ENCODE measurements at places on chromosomes 13 and 19.

DNA sequence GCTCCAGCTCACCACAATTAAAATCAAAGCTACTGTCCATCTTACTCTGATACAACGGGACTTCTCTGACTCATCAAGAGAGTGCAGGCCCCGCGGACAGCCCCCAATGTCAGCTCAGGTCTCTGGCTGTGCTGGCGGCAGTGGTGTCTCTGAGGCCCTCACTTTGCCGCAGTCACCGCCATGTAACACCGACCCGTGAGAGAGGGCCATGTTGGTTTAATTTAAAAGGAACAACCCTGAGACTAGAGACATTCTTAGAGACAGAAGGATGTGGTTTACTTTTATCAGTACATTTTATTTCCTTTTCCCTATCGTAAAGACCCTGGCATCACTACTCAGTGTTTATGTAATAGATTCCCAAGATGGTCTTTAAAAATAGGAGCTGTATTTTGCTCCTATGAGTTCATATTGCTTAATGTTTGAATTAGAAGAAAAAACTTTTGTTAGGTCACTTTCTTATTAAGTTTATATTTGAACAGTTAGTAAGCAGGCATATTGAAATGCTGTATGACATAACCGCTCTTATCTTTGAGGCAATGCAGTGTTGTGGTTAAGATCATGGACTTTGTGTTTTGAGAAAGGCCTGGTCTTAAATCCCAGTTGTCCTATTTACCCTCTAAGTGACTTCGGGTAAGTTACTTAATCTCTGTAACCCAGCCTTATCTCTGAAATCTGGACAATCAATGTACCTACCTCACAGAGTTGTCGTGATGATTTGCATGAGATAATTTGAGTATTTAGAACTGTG, 23.4 kb downstream of the DGKH start:
- no peaks in the 10 kb centered on the region for H3K27me3 ChIP-seq
- DNase-seq: no peak
- H3K4me3 ChIP-seq: no peak overlapping the region
- H3K27ac ChIP-seq: no peak overlapping the region
- H3K4me1 ChIP-seq: no peaks in the 10 kb centered on the region

- no peaks in the 10 kb centered on the region for H3K27me3 ChIP-seq
- H3K4me1 ChIP-seq: no peaks in the 10 kb centered on the region
- H3K27ac ChIP-seq: no peak overlapping the region
- H3K4me3 ChIP-seq: no peak overlapping the region
These were observed 322.0 kb upstream of the MIR17HG start for GRCh38 chr13:91025442-91025841.

DNA sequence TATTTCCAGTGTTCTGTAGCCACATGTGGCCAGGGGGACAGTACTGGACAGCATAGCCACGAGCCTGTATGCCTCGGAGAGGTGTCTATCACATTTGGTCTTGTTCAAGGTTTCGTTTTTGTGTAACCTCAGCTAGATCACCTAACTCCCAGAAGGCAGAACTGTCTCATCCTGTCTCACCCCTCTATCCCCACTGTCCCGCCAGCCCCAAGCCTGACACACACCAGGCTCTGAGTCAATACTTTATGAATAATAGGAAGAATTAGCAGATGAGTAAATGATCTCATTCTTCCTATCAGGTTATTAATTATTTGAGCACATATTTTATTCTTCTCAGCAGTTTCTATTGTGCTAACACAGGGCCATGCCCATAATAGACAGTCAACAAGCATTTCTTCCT, 132.2 kb downstream of the NUFIP1 start:
- no peak overlapping the region for H3K4me3 ChIP-seq
- H3K36me3 ChIP-seq: no peaks in the 10 kb centered on the region
- peaks cover 9% of the 10 kb centered on the region for H3K4me1 ChIP-seq
- no peak for DNase-seq

- H3K4me3 ChIP-seq: no peak within 1 kb of the TSS
- H3K27me3 ChIP-seq: no peaks in the 10 kb centered on the region
- no peak for DNase-seq
- H3K4me1 ChIP-seq: peaks cover 7% of the 10 kb centered on the region
- no peaks in the 10 kb centered on the region for H3K36me3 ChIP-seq
- H3K27ac ChIP-seq: no peak within 1 kb of the TSS
These were observed at the start of gene GZMM for GRCh38 chr19:543910-544608. TSS of gene GZMM (plus strand) at chr19:544053. CDS start at chr19:544072, 19 bp downstream.

DNA sequence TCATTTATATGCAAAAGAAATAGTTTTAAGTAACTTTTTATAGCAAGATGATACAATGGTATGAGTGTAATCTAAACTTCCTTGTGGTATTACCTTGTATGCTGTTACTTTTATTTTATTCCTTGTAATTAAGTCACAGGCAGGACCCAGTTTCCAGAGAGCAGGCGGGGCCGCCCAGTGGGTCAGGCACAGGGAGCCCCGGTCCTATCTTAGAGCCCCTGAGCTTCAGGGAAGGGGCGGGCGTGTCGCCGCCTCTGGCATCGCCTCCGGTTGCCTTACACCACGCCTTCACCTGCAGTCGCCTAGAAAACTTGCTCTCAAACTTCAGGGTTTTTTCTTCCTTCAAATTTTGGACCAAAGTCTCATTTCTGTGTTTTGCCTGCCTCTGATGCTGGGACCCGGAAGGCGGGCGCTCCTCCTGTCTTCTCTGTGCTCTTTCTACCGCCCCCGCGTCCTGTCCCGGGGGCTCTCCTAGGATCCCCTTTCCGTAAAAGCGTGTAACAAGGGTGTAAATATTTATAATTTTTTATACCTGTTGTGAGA, 10.2 kb downstream of the PLPPR3 start:
- H3K4me3 ChIP-seq: no peak overlapping the region
- H3K27me3 ChIP-seq: no peaks in the 10 kb centered on the region
- no peak for DNase-seq
- no peaks in the 10 kb centered on the region for H3K36me3 ChIP-seq
- no peaks in the 10 kb centered on the region for H3K4me1 ChIP-seq
- no peak overlapping the region for H3K27ac ChIP-seq

DNA sequence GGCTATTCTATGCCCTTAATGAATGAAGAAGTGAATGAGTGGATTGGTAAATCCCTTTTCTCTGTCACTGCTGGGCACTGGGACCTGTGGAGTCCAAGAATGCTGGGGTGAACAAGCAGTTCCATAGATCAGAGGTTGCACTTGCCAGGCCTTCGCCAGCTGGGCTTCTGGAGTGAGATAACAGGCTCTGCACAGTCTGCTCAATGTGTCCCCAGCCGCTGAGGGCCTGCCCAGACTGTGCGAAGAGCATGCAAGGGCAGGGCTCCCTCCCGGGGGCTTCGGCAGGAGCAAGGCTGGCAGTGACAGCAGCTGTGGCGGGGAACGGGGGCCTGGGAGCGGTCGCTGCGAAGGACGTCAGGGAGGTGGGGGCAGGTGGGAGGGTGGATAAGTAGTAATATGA, 51.3 kb downstream of the ZNF536 start:
- no peak overlapping the region for H3K4me3 ChIP-seq
- no peak overlapping the region for H3K27ac ChIP-seq
- H3K4me1 ChIP-seq: no peaks in the 10 kb centered on the region
- H3K27me3 ChIP-seq: no peaks in the 10 kb centered on the region

GRCh38 chr13:98129059-98129746, 13.7 kb upstream of the FARP1 start:
- no peak overlapping the region for H3K4me3 ChIP-seq
- H3K27me3 ChIP-seq: no peaks in the 10 kb centered on the region
- H3K36me3 ChIP-seq: no peaks in the 10 kb centered on the region
- no peaks in the 10 kb centered on the region for H3K4me1 ChIP-seq

GRCh38 chr19:4197625-4198466, 15.4 kb downstream of the ANKRD24 start:
- H3K36me3 ChIP-seq: no peaks in the 10 kb centered on the region
- no peak overlapping the region for H3K27ac ChIP-seq
- H3K4me3 ChIP-seq: no peak overlapping the region
- no peak for DNase-seq
- H3K4me1 ChIP-seq: no peaks in the 10 kb centered on the region
- H3K27me3 ChIP-seq: peaks cover 3% of the 10 kb centered on the region

DNA sequence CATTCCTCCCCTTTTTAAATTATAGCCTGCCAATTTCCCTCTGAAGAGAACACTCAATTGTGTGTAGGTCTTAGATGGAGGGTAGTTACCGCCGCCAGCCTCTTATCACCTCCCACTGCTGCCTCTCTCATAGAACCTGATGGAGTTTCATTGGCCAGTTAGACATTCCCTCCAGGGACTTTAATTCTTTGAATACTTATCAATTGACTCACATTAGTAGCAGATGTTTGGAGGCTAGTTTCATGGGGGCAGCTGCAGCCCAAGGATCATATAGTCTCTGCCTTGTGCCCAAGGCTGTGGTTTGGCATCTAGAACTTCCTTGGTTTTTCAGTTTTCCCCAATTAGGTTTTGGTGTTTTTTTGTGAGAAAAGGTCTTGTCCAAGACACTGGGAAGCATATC, 318.9 kb upstream of the HTR2A start:
- no peak overlapping the region for H3K27ac ChIP-seq
- no peaks in the 10 kb centered on the region for H3K4me1 ChIP-seq
- DNase-seq: no peak
- no peaks in the 10 kb centered on the region for H3K27me3 ChIP-seq
- no peak overlapping the region for H3K4me3 ChIP-seq

DNA sequence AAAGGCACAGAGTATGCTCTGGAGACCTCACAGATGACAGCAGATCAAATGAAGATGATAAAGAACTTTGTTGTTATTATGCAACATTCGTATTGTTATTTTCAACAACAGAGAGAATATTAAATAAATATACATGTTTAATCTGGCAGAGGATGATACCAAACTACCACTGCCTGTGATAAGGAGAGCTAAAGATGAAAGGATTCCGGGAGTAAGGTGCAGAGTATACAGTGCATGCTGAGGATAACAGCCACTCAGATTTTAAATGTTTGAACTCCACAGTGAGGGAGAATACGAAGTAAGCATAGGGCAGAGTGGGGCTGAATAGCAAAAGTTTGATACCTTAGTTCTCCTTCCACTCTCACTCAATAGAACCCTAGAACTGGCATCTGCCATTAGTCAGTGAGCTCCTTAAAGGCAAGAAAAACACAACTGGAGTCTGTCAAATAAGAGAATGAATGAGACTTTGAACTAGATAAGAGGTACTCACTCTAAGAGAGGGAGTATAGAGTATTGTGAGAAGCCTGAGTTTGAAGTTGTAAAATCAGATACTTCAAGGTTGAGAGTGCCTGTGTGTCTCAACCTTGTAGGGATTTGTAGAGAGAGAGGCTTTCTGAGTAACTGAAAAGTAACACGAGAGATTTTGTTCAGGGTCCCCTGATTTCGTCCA, 78.5 kb downstream of the STARD13 start:
- H3K27ac ChIP-seq: peak overlapping the region; percentile 88
- no peaks in the 10 kb centered on the region for H3K27me3 ChIP-seq
- H3K36me3 ChIP-seq: no peaks in the 10 kb centered on the region
- DNase-seq: no peak
- no peak overlapping the region for H3K4me3 ChIP-seq

DNA sequence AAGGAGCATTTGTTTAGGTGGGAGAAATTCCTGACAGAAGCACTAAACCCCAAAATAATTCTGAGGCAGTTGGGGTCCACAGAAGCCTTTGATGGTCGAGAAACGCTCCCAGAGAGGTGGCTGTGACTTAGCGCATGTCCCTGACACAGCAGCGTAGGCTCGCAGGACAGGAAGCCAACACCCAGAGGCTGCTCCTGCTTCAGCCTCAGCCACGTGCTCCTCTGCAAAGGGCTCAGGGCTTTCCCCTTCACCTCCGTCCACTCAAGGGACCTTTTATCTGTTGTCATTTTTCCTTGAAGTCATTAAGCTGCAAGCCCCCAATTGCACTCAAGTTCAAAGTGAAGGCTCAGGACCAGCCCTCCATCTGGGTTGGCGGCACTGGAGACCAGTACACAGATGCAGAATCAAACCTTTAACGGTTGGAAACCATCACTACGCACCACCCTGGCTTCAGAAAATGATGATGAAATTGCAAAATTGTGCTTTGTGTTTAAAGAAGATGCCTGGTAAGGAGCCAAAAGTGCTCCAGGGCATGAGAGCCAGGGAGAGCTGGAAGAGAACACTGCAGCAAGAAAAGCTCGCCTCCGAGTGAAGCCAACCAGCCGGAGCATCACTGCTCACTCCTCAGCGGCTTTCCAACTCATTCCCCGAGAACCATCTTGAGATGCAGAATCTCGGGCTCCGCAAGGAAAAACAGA, 219.6 kb downstream of the RAP2A start:
- no peak overlapping the region for H3K27ac ChIP-seq
- no peaks in the 10 kb centered on the region for H3K4me1 ChIP-seq
- no peaks in the 10 kb centered on the region for H3K27me3 ChIP-seq
- no peak overlapping the region for H3K4me3 ChIP-seq
- no peak for DNase-seq

DNA sequence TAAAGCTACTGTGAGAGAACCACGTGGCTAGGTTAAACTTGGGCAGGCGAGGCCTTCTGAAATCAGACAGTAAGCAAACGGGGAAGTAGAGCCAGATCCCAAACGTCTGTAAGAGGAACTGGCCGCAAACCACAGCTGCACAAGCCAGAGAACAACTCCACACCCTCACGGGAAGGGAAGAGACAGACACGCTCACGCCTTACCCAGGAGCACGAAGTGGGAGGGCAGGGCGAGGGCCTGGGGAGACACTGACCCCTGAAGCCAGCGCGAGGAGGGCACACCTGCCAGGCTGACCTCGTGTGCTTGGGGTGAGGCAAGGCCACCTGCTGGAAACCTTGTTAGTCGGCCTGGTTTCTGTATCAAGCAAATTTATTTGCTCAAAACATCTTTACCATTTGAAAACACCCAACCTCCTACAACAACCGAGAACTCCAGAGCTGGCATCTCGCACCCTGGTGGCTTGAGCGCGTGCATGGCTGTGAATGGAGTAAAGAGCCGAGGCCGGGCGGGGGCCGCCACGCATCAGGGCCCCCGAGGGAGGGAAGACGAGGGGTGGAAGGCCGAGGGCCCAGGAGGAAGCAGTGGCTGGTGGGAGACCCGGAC, 7.3 kb downstream of the POLR2E start:
- DNase-seq: no peak
- H3K27ac ChIP-seq: no peak overlapping the region
- no peaks in the 10 kb centered on the region for H3K36me3 ChIP-seq
- peaks cover 9% of the 10 kb centered on the region for H3K4me1 ChIP-seq
- H3K27me3 ChIP-seq: no peaks in the 10 kb centered on the region

- no peak overlapping the region for H3K27ac ChIP-seq
- DNase-seq: no peak
- no peaks in the 10 kb centered on the region for H3K36me3 ChIP-seq
- H3K27me3 ChIP-seq: no peaks in the 10 kb centered on the region
- H3K4me3 ChIP-seq: no peak overlapping the region
- H3K4me1 ChIP-seq: no peaks in the 10 kb centered on the region
These were observed 17.2 kb upstream of the PDCD5 start for GRCh38 chr19:32563761-32564160.

DNA sequence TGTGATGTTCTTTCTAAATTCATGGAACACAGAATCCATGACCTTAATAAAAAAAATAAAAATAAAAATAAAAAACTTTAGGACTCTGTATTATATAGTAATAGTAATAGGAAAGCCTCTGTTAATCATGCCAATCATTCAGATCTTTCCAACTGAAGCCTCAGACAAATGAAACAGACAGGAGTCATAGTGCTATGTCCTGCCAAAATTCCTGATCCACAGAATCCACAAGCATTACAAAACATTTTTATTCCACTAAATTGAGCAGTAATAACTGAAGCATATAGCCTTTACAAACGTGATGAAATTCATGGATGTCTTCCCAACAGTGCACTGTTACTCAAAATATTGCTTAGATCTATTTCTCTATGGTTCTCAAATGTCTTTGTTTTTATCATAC, 820.6 kb upstream of the PCDH9 start:
- H3K27me3 ChIP-seq: no peaks in the 10 kb centered on the region
- H3K4me1 ChIP-seq: no peaks in the 10 kb centered on the region
- H3K36me3 ChIP-seq: no peaks in the 10 kb centered on the region
- no peak overlapping the region for H3K27ac ChIP-seq
- no peak overlapping the region for H3K4me3 ChIP-seq
- DNase-seq: no peak

Data from vagina (tissue), 2 donors.